ENCODE measurements at places on chromosomes 4 and X.
A peak's percentile ranks its signal among the peaks of the same experiment; 100 is the strongest.

DNA sequence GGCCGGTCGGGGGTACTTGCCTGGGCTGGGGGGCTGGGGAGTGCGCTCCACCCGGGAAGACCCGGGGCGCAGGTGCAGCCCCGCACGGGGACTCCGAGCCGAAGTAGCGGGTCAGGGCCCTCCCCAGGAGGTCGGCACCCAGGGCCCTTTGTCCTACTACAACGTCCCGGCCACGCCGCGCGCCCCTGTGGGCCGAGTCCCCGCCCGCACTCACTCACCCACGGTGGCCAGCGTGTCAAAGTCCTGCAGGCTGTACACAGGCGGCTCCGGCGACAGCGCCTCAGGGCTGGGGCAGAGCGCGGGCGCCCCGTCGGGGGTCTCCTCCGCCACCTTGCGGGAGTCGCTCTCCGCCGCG lies 602 bp downstream of the PRKX start:
- no peak for DNase-seq

DNA sequence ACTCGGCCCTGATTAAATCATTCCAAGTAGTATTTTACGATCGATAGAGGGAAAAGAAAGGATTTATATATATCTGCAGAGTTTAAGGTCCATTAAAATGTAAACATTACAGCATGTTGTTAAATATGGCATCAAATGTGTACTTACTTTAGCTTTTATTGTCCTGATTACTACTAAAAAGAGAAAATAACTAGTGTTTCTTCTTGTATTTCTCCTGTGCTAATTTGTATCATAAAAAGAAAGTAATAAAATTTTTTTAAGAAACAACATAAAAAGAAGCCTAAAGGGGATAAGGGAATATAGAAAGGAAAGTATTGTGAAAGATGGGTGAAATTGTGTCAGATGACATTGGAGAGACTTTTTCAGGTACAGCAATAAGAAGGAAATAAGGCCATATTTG lies 300.3 kb upstream of the ARSJ start:
- DNase-seq, result no peak

- no peak for DNase-seq
These were observed 26.0 kb downstream of the LRIT3 start for GRCh38 chr4:109873791-109874514.

- DNase-seq, result no peak
These were observed 114.2 kb downstream of the SPCS3 start for GRCh38 chr4:176433983-176434382.

DNA sequence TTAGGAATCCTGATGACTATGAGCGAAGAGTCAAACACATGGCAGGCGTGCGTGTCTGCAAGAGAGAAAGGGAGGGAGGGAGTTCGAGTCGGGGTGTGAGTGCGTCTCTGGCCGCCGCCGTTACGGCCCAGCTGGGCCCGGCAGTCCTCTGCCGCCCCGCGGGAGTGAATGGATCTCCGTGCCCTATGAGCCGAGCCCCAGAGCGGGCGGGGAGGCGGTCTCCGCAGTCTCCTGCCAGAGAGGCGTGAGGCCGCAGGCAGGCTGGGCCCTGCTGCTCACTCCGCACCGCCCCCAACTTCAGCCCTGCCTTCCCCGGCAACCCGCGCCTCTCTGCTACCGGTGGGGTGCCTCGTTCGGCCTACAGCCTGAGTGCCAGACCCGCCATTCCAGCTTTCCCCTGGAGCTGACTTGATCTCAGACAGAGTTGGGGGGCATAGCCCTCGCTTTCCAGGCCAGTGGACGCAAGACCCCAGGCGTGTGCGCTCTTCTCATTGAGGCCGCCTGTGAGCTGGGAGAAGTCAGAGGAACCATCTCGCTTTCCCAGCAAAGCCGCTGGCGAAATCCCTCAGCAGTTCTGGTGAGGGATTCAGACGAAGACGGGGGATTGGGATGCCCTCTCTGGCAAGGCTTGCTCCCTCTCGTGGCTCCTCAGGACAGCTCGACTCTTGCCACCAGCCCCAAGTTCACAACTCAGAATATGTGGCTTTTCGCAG lies 1.4 kb downstream of the SLC16A2 start:
- peak; percentile 3 for DNase-seq

- no peak for DNase-seq
These were observed 335.5 kb upstream of the IGFBP7 start for GRCh38 chr4:57445686-57446085.

- no peak for DNase-seq
These were observed 331.5 kb downstream of the NKX6-1 start for GRCh38 chr4:84167564-84167963.

DNA sequence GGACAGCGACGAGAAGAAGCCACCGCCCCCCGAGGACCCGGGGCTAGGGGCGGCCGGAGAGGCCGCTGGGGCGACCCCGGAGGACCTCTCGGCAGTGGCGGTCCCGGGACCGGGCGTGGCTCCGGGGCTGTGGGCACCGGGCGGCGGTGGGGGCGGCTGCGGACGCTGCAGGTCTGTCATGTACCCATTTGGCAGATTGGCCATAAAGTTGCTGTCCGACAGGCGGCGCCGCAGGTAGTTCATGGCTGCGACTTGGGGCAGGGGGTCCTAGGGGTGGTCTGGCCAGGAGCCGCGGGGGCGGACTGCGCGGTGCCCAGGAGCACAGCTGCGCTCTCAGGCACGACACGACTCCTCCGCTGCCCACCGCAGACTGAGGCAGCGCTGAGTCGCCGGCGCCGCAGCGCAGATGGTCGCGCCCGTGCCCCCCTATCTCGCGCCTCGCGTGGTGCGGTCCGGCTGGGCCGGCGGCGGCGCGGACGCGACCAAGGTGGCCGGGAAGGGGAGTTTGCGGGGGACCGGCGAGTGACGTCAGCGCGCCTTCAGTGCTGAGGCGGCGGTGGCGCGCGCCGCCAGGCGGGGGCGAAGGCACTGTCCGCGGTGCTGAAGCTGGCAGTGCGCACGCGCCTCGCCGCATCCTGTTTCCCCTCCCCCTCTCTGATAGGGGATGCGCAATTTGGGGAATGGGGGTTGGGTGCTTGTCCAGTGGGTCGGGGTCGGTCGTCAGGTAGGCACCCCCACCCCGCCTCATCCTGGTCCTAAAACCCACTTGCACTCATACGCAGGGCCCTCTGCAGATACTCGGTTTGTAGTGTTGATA lies at the start of gene SYN1:
Gene SYN1 (minus strand): TSS at position 372 of the 817 bp plus-strand sequence. CDS start 129 bp downstream, at position 243.
- DNase-seq, result peak; percentile 85

DNA sequence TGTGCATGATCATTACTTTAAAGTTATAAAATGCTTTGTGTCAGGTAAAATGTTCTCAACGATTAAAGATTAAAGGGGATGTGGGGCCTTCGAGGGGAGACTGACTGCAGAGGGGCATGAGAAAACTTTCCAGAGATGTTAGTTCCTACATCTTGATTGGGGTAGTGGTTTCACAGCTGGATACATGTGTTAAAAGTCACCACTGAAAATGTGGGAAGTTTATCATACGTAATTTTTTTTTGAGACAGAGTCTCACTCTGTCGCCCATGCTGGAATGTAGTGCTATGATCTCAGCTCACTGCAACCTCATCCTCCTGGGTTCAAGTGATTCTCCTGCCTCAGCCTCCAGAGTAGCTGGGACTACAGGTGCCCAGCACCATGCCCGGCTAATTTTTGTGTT lies 79.5 kb downstream of the RBM47 start:
- no peak for DNase-seq

GRCh38 chrX:97074400-97074799 lies 190.7 kb downstream of the RPA4 start:
- DNase-seq, result no peak

DNA sequence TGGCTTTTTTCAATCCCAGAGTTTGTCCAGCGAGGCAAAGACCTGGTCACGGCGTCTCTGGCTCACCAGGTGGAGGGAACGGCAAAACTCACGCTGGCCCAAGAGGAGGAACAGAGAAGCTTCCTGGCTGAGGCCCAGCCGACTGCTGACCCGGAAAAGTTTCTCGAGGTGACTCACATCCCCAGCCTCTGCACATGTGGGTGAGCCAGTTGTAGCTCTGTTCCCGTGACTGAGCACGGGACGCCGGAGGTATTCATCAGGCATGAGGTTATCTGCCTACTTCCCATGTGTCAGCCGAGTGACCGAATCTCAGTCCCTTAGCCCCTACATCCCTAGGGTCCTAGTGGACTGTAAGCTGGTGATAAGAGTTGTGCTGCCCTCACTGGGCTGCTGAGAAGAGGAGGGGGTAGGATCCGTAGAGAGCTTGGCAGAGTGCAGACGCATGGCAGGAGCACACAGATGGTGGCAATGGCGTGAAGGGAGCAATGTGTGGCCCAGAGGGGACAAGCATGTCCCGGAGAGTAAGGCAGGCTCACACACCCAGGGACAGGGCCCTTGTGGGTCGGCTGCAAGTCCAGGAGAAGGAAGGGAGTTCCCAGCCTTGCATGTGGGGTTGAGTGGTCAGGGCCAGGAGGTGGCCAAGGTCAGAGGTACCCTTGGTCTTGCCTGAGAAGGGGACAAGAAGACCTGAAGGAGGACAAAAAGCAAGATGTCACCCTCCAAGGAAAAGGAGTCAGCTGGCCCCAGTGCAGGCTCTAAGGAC lies 42.9 kb downstream of the EVC start:
- DNase-seq, result no peak

GRCh38 chr4:35102066-35102465 lies 1142.2 kb downstream of the ARAP2 start:
- no peak for DNase-seq

DNA sequence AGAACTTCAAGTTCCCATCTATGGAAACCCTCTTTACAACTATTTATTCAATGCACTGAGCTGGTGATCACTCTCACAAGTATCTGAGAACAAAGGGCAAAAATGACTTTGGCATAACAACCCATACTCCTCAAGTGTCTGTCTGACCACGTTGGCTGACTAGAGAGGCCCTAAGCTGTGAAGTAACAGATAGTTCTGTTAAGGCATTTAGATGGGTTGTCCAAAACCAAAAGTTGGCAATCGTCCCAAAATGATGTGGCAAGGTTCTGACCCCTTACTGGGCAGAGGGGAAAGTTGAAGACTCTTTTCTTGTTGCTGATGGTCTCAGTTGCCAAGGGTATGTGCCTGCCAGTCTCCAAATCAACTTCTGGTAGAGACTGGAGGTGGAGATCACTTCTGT lies 524.8 kb downstream of the PPARGC1A start:
- no peak for DNase-seq

DNA sequence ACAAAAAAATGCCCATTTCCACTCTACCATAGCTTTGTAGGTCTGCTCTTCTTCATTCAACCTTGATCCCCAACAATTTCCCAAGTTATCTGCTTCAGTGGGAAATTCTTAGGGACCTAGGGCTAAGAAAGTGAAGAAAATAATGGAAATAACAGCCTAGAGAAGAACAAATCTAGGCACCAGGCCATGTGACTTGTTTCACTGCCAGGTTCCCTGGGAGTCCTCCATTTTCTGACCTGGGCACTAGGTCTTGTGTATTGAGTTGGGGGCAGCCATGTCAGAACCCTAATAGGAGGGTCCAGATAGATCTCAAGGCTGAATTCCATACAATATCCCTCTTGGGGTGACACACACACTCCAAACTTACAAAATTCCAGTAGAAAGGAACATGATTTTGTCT lies 194.6 kb upstream of the STK26 start:
- DNase-seq, result no peak

- DNase-seq, result no peak
These were observed 355.9 kb upstream of the EDA2R start for GRCh38 chrX:66994729-66995128.

DNA sequence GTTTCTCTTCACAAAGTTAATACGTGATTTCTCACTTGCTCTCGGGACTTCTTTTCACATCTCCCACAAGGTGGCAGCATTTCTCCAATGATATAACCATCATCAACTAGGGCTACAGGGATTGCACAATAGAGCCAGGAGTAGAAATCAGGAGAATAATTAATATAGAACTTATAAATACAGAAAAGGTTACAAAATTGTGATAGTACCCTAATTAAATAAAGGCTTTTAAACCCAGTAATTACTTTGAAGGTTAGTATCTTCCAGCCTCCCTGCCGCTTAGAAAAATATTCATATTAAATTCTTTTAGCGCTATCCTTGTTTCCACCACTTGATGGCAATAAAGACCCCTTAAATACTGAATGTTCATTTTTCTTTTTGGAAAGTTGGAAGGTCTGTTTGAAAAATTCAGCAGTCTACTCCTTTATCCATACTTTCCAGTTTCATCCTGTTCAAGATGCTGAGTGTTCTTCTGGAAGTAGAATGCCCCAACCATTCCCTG lies 65.8 kb downstream of the RASGEF1B start:
- peak; percentile 30 for DNase-seq

- no peak for DNase-seq
These were observed 18.9 kb upstream of the FBXW7 start for GRCh38 chr4:152554742-152555141.

DNA sequence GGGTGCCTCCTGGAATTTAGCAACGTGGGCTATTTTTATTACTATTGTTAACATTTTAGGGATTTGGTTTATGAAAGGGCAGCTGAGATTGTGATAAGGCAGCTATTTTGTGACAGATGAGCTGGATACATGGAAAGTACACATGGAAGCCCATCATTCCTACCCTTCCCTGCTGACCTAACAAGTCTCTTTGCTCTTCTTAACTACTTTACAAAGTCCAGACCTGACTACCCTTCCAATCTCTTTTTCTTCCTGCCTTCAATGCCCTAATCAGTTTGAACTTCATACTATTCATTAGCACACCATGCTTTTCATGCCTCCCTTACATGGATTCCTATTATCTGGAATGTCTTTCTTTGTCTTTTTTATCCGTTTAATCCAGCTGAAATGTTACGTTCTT lies 9.4 kb upstream of the AFP start:
- no peak for DNase-seq

DNA sequence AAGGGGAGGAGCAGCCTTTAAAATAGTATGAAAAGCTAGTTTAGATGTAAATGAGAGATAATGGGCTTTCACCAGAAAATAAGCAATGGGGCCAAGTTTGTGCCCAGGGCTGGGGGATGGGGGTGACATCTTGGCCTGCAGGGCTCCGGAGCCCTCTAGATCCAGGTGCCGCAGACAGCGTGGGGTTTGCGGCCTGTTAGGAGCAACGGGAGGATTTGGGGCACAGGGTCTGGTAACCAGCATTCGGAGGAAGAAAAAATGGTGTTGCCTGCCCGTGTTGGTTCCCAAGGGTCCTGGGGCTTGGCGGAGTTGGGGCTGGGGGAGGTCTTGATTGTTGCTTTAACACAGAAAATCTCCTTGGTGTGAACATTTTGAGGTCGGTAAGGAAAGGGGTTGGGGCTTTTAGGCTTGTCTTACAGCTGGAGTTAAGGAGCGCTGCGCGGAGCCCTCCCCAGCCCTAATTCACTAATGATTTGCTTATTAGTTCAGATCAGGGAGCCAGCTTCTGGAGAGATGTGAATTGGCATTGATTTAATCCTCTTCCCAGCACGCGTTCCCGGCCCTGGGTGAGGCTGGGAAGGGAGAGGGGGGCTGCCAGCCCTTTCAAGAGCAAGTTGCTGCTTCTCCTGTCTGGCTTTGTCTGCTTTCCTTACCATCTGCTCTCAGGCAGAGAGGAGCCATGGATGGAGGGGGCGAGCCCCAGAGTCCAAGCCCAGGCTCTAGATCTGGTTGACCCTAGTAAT lies 443.4 kb downstream of the BCOR start:
- no peak for DNase-seq
